Lower leg skin (tissue), 4 donors: ENCODE measurements at places on chromosomes 7 and 10. TPM values are rescaled to one million over a fixed set of nuclear protein-coding genes. Genes with fewer than 3 reads are reported as not detected.

GRCh38 chr7:137870684-137871083 lies 23.9 kb upstream of the DGKI start:
- no peak for DNase-seq

- DNase-seq: peak; percentile 20
Measured at GRCh38 chr7:44195889-44196288, 4.9 kb upstream of the YKT6 start.

- no peak for DNase-seq
Measured at GRCh38 chr10:62626817-62627216, 177.7 kb upstream of the ADO start.

GRCh38 chr10:34474009-34474376 lies 341.1 kb downstream of the PARD3 start:
- DNase-seq: no peak

DNA sequence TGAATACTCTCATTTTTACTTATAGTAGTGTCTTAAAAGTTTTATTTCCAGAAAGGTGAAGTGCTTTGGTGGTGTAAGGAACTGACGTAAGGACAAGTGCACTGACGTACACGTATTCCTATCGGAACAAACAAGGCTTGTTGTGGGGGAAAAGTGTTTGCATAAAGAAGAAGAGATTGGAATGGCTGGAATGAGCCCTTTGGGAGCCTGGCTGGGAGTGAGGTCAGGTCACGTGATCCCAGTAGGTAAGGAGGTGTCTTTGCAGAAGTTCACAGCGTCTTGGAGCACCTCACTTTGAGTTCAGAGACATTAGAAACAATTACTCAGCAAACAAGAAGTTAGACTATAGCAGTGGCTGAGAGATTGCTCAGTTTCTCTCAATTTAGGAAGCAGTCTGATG lies 104.2 kb downstream of the CCDC3 start:
- DNase-seq: no peak

DNA sequence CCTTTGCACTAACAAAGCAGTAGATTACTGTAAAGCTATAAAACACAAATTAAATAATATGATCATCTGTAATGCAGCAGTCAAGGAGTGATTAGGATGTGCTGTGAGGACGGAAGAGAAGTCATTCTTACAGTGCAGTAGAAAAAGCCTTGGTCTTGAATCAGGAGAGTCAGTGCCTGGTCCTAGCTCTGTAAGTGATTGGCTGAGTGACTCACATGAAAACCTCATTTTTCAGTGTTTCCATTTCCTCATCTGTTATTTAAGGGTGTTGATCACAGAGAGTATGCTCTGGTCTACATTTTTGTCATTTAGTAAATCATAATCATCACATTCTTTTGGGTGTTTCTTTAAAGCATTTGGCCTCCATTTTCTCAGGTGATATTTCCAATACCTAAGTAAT lies 717.8 kb downstream of the LRMDA start:
- DNase-seq: no peak

DNA sequence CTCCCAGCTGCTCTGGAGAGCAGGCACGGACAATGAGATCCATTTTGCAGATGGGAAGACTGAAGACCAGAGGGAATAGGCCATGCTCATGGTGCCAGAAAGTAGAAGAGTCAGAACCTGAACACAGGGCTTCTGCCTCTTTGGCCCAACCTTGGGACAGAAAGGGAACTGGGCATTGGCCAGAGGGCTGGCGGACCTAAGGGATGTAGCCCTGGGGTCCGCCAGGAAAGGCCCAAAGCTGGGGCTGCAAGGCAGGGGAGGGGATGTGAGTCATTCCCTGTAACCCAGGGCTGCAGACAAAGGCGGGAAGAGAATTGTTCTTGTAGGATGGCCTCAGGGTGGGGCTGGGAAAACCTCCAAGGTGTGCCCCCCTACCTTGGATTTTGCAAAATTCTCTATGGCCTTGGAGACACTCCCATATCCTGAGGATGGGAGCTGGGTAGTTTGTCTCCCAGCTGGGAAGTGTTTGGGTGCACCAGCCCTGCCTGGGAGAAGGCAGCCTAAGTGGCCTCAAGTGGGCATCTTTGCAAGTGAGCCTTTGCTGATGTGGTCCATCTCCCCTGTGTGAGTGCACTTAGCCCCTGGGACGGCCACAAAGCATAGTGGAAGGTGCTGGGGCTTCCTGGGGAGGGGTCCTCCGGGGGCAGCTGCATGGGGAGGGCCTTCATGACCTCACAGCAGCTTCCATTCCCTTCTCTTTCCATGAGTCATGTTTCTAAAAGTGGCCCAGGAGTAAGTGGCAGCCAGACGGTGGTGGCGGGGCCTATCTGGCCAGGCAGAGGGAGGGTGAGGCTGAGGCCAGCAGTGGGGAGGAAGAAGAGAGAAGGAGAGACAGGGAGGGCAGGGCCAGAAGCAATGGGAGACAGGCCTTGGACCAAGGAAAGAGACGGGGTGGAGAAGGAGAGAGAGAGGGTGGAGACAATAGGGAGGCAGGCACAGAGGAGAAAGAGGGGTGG lies 9.2 kb downstream of the AQP1 start:
- DNase-seq: peak; percentile 83

- DNase-seq: no peak
Measured at GRCh38 chr10:58486821-58487220, 25.9 kb upstream of the BICC1 start.

The MOGAT3 gene
- not detected for total RNA-seq

The ZNF248 gene
- total RNA-seq: 7.1 TPM

The TMEM178B gene
- total RNA-seq: 0.38 TPM

The LIPM gene
- total RNA-seq: 39.4 TPM

The ACSL5 gene
- 3.5 TPM for total RNA-seq

The INSYN2A gene
- total RNA-seq: 0.29 TPM

The CPED1 gene
- total RNA-seq: 3.8 TPM

The FXYD4 gene
- not detected for total RNA-seq
